Stimulated activated CD4-positive, alpha-beta T cell treated with anti-CD3 and anti-CD28 coated beads, TNF-alpha, amount 100 ng/mL, for 4 hours (primary cell): ENCODE measurements at places on chromosomes 1 and 21.

GRCh38 chr1:19349999-19350398 is 37.9 kb downstream of the SLC66A1 start:
- no peak for DNase-seq

- no peak for DNase-seq
Observed at GRCh38 chr1:66497910-66498309, 36.0 kb upstream of the SGIP1 start.

DNA sequence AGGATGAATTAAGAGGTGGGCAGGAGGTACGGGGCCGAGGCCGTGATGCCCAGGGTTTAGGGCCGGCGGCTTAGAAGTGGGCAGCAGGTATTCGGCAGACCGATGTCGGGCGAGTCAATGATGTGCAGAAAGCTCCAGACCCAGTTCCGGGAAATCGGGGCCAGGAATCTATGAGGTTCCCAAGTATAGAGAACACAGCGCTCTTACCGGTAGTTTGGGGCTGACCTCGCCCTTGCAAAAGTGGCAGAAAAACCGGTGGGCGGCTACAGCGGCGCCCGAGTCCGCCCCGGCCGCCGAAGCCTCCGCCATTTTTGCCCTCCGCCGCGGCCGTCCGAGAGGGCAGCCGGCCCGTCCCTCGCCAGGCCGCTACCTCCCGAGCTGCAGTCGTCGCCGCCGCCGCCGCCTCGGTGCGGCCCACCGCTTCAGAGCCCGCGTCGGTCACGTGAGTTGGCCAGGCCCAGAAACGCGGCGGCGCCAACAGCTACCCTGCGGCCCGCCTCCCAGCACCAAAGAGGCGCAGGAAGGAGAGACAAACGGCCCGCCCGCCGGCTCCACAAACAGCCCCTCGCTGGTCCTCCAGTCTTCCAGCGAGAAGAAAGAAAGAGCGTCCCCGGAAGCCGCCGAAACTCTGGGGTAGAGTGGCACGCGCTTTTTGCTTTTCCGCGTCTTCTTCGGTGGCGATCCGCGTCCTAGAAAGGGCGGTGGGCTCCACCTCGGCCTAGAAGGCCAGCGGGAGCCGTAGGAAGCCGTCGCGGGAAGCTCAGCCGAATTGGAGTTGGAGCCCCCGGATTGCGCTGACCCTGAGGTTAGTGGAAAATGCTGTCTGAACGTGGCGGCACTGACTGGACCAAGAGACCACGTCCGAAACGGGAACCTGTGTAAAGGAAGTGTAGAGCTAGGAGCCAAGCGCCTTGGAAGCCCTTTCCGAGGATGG is at the start of the genes POLR3C and RNF115:
TSS of gene POLR3C (plus strand) at position 636 of the 934 bp plus-strand sequence. CDS start 1,577 bp downstream, outside the sequence.
TSS of gene RNF115 (minus strand) at position 531 of the 934 bp plus-strand sequence. CDS start at position 309, 222 bp downstream.
- peak; percentile 72 for DNase-seq

DNA sequence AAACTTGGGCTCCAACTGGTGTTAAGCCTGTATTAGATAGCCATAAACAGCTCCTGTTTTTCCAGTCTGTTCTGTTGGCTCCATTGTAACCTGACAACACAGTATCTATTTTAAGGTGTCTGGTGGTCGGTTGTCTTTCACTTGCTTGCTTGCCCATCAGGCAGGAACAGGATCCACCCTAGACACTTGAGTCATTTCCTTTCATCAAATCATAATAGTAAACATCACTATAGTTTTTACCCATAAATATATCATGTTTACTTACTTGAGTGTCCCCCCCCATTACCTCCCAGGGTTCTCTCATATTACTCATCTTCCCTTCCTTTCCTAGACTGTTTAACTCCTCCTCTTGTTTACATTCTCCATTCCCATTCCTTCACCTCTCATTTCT is 2.9 kb downstream of the DDI2 start:
- DNase-seq: no peak

DNA sequence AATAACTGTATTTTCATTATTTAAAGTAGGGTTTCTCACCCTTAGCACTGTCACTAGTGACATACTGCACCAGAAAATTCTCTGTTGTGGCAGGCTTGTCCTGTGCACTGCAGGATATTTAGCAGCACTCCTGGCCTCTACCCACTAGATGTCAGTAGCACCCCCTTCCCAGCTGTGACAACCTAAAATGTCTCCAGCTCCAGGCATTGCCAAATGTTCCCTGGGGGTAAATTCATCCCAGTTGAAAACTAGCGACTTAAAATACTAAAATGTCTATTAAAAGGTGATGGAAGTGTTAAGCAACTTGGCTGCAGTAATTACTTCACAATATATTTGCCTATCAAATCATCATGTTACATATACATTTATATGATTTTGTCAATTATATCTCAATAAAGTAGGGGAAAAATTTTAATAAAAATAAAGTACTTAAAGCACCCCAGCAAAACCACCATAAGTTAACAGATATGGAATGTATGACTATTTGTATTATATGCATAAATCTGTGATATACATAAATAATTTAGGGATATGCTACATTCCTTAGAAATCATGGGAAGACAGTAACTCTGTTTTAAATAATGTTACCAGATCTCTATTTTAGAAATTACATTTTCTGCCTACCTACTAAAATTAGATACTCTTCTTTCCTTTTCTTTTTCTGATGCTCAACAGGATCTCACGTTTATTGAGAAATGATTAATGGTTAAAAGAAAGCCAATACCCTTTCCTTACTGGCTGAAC is 74.6 kb downstream of the ARID4B start:
- no peak for DNase-seq

GRCh38 chr1:8962812-8963530 is 17.3 kb downstream of the CA6 start:
- peak; percentile 21 for DNase-seq

- DNase-seq: no peak
Observed at GRCh38 chr1:118989878-118990378, 1.8 kb upstream of the TBX15 start.

DNA sequence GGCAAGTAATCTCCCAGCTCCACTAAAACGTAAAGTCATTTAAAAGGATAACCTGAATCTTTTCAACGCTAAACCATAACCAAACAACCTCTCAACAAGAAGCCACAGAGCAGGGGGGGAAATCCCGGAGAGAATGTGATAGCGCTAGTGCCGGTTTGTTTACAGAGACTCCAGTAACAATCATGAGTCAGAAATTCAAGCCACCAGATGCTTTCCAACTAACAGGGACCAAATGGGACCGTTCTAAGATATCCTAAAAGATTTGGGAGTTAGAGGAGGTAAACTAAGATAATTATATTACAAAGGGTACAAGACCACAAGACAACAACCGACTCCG is 825 bp downstream of the DCAF8 start:
- no peak for DNase-seq

DNA sequence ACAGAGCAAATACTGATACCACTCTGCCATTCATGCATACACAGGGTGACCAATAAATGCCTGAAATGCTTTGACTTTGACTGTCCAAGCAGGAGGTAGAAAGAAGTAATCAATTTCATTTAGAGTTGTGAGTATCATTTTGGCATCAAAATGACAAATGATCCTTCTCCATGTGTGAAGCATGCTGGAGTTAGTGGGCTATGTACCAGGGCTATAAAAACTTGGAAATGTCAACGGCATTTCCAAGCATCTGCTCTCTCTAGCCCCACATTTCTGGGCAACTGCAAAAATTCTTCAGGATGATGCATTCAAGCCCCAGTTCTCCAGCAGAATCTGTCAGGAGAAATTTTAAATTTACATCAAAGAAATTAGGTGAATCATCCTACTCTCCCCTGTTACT is 208.4 kb upstream of the PTBP2 start:
- no peak for DNase-seq

DNA sequence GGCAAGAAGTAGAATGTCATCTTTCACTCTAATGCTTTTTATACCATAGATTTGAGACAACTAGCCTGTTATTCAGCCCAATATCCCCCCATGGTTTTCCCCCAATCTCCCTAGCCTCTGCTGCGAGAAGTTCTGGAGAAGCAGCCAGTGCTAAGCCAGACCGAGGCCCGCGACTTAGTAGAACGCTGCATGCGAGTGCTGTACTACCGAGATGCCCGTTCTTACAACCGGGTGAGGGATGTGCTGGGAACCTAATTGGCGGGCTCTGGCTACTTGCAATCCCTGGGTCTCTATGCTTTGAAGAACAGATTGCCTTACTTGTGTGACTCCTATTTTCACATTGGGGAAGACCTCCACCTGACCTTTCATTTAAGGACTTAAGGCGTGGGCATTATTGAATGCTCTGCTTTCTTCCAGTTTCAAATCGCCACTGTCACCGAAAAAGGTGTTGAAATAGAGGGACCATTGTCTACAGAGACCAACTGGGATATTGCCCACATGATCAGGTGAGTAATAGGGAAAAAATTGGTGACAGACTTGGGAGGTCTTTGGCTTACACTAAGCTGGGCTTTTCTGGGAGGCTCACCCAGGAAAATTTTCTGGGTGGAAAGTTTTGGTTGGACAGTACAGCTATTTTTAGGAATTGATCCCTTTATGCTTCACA is 1.9 kb downstream of the PSMB4 start:
- DNase-seq: no peak
